ENCODE measurements at places on chromosomes 12 and 14.

GRCh38 chr12:5808981-5809380 lies 136.1 kb downstream of the ANO2 start:
- H3K4me1 ChIP-seq = no peaks in the 10 kb centered on the region
- no peak for DNase-seq
- no peak overlapping the region for H3K4me3 ChIP-seq
- no peaks in the 10 kb centered on the region for H3K36me3 ChIP-seq
- no peaks in the 10 kb centered on the region for H3K27me3 ChIP-seq

GRCh38 chr14:27077710-27078109 lies 479.9 kb upstream of the NOVA1 start:
- no peaks in the 10 kb centered on the region for H3K27me3 ChIP-seq
- no peak for DNase-seq
- H3K27ac ChIP-seq = no peak overlapping the region
- H3K4me3 ChIP-seq = no peak overlapping the region

DNA sequence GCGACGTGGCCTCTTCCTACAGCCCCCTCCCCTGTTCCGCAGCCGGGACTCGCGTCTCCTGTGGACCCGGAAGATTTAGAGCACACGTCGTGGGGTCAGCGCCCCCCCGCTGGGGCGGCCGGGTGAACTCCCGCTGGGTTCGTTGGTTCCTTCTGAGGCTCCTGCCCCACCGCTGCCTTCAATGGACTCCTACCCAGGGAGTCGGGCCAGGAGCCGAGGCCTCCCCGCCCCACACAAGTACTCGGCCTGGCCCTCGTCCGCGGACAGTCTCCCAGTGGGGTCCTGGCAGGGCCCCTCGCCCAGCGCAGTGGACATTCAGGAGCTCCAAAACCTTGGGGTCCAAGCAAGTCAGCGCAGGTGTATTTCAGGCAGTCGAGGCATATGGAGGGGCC lies 1.2 kb downstream of the MMP17 start:
- H3K27me3 ChIP-seq = peaks cover 55% of the 10 kb centered on the region
- H3K4me1 ChIP-seq = peaks cover 7% of the 10 kb centered on the region
- H3K36me3 ChIP-seq = no peaks in the 10 kb centered on the region
- no peak overlapping the region for H3K27ac ChIP-seq
- DNase-seq = no peak

- H3K4me3 ChIP-seq = no peak overlapping the region
- DNase-seq = peak; percentile 48
- no peaks in the 10 kb centered on the region for H3K36me3 ChIP-seq
- peaks cover 18% of the 10 kb centered on the region for H3K27me3 ChIP-seq
- H3K27ac ChIP-seq = no peak overlapping the region
Observed at GRCh38 chr14:70018713-70019211, 139.5 kb downstream of the SMOC1 start.

GRCh38 chr12:24952389-24952788 lies 3.5 kb upstream of the BCAT1 start:
- peaks cover 14% of the 10 kb centered on the region for H3K27me3 ChIP-seq
- DNase-seq = no peak
- H3K36me3 ChIP-seq = no peaks in the 10 kb centered on the region
- H3K27ac ChIP-seq = no peak overlapping the region
- H3K4me3 ChIP-seq = no peak overlapping the region
- H3K4me1 ChIP-seq = peaks cover 17% of the 10 kb centered on the region

GRCh38 chr14:23577710-23578392 lies 739 bp downstream of the JPH4 start:
- H3K4me3 ChIP-seq = no peak overlapping the region
- peaks cover 54% of the 10 kb centered on the region for H3K27me3 ChIP-seq
- peak; percentile 26 for DNase-seq
- no peaks in the 10 kb centered on the region for H3K36me3 ChIP-seq
- H3K27ac ChIP-seq = no peak overlapping the region
- H3K4me1 ChIP-seq = peaks cover 14% of the 10 kb centered on the region

- DNase-seq = no peak
- H3K4me3 ChIP-seq = no peak overlapping the region
- H3K4me1 ChIP-seq = no peaks in the 10 kb centered on the region
- peaks cover 77% of the 10 kb centered on the region for H3K27me3 ChIP-seq
Observed at GRCh38 chr14:103280278-103280928, 53.6 kb upstream of the EIF5 start.

GRCh38 chr14:90829677-90830076 lies 13.4 kb upstream of the TTC7B start:
- H3K36me3 ChIP-seq = peaks cover 2% of the 10 kb centered on the region
- DNase-seq = no peak
- peak overlapping the region; percentile 96 for H3K27ac ChIP-seq
- H3K4me3 ChIP-seq = no peak overlapping the region
- peaks cover 25% of the 10 kb centered on the region for H3K4me1 ChIP-seq

- no peak overlapping the region for H3K27ac ChIP-seq
- no peak overlapping the region for H3K4me3 ChIP-seq
- peaks cover 3% of the 10 kb centered on the region for H3K4me1 ChIP-seq
- H3K36me3 ChIP-seq = peaks cover 60% of the 10 kb centered on the region
Observed at GRCh38 chr14:71094722-71095121, 187.5 kb downstream of the PCNX1 start.

- peaks cover 47% of the 10 kb centered on the region for H3K4me1 ChIP-seq
- H3K4me3 ChIP-seq = peak overlapping the region; percentile 89
- peaks cover 54% of the 10 kb centered on the region for H3K36me3 ChIP-seq
- no peak for DNase-seq
- H3K27ac ChIP-seq = peak overlapping the region; percentile 99
Observed at GRCh38 chr14:49584058-49584457, 2.1 kb downstream of the RPS29 start.

DNA sequence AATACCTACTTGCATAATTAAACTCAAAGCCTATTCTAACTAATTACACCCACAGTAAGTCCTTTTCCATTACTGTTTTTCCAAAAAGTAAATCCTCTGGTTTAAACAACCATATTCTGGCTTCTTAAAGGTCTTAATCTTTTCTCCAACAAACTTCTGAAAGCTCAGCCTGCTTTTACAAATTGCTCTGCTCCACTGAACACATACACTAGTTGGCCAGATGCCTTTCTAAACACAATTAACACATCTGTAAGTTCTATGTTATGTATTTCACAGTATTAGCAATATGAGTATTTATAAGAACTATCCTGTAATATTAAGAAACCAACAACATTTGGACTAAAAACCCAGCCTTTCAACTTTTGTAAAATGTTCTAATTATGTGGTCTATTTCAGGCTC lies 30.1 kb downstream of the PTPRB start:
- H3K27me3 ChIP-seq = peaks cover 47% of the 10 kb centered on the region
- no peak overlapping the region for H3K4me3 ChIP-seq
- no peak for DNase-seq

DNA sequence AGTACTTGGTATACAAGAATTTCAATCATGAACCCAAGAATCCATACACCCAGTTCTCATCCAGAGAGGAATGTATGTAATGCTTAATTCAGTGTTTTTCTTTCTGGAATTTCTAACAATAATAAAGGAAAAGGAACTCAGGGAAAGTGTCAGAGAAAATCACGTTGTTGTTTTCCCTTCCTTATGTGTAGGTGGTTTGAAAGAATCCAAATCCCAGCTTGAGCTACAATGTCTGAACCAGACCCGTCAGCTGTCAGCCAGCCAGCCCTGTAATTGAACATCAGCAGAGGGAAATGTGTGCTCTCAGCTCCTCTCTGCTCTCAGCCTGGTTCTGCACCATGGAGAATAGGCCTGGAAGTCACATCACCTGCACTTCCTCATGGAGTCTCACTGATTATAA lies 126.5 kb downstream of the TMEM30B start:
- no peak for DNase-seq
- H3K27ac ChIP-seq = no peak overlapping the region
- peaks cover 34% of the 10 kb centered on the region for H3K27me3 ChIP-seq
- no peak overlapping the region for H3K4me3 ChIP-seq
- H3K36me3 ChIP-seq = no peaks in the 10 kb centered on the region

DNA sequence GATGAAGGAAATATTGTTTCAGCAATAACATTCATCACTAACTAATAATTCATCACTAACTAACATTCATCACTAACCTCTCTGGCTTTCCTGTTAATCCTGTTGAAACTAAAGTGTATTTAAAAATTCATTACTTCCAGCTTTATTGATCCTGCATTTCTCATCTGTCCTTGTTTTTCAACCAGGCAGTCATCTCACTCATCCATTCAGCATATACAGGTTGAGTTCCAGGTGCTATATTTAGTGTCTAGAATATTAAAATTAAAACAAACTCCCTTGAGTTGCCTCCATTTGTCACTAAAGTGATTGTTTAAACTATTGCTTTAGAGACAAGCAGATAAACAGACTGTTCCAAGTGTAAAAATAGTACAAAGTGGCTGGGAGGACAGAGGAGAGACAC lies 58.1 kb downstream of the ATXN7L3B start:
- no peak overlapping the region for H3K27ac ChIP-seq
- H3K27me3 ChIP-seq = no peaks in the 10 kb centered on the region
- no peaks in the 10 kb centered on the region for H3K36me3 ChIP-seq
- no peak overlapping the region for H3K4me3 ChIP-seq
- H3K4me1 ChIP-seq = no peaks in the 10 kb centered on the region

- H3K27ac ChIP-seq = no peak overlapping the region
- H3K4me1 ChIP-seq = peaks cover 34% of the 10 kb centered on the region
- H3K36me3 ChIP-seq = peaks cover 10% of the 10 kb centered on the region
- H3K4me3 ChIP-seq = no peak overlapping the region
- H3K27me3 ChIP-seq = no peaks in the 10 kb centered on the region
- no peak for DNase-seq
Observed at GRCh38 chr12:104718304-104718929, 239.7 kb downstream of the SLC41A2 start.

DNA sequence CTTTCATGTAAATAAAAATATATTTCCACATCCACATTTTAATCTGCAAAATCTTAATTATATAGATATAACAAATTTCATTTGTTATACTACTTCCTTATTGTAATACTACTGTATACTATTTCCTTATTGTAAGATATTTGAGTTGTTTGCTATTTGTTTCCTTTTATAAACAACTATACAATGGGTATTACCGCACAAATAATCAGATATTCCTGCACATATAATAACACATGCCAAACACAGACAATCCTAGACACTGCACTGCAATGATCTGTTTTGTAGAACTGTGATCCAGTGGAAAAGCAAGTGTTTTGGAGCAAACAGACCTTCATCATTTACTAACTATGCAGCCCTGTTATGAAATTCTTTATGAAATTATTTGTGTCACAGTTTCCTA lies 30.5 kb downstream of the PRKD1 start:
- DNase-seq = no peak
- H3K27me3 ChIP-seq = no peaks in the 10 kb centered on the region
- H3K27ac ChIP-seq = no peak overlapping the region
- no peaks in the 10 kb centered on the region for H3K36me3 ChIP-seq

DNA sequence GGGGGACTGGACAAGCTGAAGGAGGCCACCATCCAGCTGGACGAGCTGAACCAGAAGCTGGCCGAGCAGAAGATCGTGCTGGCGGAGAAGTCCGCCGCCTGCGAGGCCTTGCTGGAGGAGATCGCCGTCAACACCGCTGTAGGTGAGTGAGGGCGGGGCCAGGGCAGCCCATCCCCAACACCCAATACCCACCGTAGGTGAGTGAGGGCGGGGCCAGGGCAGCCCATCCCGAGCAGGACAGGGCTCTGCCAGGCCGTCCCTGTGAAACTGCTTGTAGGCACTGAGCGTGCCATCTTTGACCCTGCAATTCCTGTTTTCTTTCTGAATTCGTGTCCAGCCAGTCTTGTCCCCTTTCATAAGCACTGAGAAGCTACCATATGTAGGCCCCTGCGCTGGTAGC lies 74.0 kb downstream of the CCDC92 start:
- H3K4me3 ChIP-seq = no peak overlapping the region
- no peaks in the 10 kb centered on the region for H3K36me3 ChIP-seq
- peaks cover 5% of the 10 kb centered on the region for H3K4me1 ChIP-seq
- H3K27me3 ChIP-seq = peaks cover 10% of the 10 kb centered on the region

GRCh38 chr12:75702477-75703093 lies 191.2 kb upstream of the KRR1 start:
- H3K36me3 ChIP-seq = peaks cover 11% of the 10 kb centered on the region
- H3K4me3 ChIP-seq = peak overlapping the region; percentile 24
- peak overlapping the region; percentile 66 for H3K27ac ChIP-seq
- DNase-seq = no peak
- no peaks in the 10 kb centered on the region for H3K27me3 ChIP-seq

GRCh38 chr14:22502007-22502406 lies 87.0 kb downstream of the DAD1 start:
- peaks cover 39% of the 10 kb centered on the region for H3K4me1 ChIP-seq
- peak overlapping the region; percentile 92 for H3K27ac ChIP-seq
- H3K4me3 ChIP-seq = peak overlapping the region; percentile 87
- no peak for DNase-seq

- H3K36me3 ChIP-seq = peaks cover 32% of the 10 kb centered on the region
- peak; percentile 64 for DNase-seq
- H3K27ac ChIP-seq = peak overlapping the region; percentile 83
- peak overlapping the region; percentile 58 for H3K4me3 ChIP-seq
Observed at GRCh38 chr14:69675877-69676416, 64.6 kb downstream of the SUSD6 start.

DNA sequence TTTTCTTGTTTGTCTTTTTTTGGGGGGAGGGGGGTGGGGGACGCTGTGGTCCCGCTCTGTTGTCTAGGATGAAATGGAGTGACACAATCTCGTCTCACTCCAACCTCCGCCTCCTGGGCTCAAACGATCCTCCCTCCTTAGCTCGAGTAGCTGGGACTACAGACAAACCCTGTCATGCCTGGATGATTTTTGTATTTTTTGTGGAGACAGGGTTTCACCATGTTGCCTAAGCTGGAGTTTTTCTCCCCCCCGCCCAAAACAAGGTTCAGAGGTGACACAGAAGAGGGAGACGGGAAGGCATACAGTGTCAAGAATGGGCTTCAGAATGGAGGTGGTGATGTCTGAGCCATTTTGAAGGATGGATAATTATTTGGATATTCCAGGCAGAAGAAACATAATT lies 116.9 kb upstream of the ATF1 start:
- no peak overlapping the region for H3K4me3 ChIP-seq
- no peak overlapping the region for H3K27ac ChIP-seq
- DNase-seq = no peak

DNA sequence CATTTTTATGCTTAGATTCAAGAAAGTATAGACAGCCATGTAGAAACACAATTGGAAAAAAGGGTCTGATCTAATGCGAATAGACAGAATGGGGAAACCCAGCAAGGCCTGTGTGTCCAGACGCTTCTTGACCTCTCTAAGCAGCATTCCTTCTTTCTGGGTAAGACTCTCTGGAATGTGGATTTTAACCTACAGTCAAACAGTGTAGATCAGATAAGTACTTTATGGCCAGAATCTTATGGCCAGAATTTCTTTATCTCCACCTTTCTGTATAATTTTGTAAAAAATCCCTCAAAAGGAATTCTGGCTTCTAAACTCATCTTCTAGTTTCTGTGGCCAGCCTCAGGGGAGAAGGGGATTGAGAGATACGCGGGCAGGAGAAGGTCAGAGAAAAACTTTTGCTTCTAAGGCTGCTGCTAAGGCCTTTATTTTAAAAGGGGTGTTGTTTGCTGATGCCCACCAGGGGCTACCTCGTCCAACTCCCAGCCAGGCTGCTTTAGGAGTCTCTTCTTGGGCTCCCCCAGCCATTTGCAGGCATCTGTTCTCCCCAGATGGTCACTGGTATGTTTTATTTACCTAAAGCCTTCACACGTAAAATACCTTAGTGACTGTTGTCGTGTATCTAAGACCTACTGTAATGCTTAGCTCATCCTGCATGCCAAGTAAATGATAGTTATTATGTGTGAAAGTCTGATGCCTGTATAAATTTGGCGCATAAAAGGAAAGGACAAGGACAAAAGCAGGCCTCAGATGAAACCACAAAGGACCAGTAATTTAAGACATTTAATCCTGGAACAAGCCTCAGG lies 68.4 kb downstream of the ANO6 start:
- H3K4me1 ChIP-seq = no peaks in the 10 kb centered on the region
- no peak overlapping the region for H3K4me3 ChIP-seq
- no peaks in the 10 kb centered on the region for H3K27me3 ChIP-seq
- peaks cover 11% of the 10 kb centered on the region for H3K36me3 ChIP-seq
- H3K27ac ChIP-seq = no peak overlapping the region

- no peak overlapping the region for H3K27ac ChIP-seq
- DNase-seq = no peak
- H3K4me1 ChIP-seq = no peaks in the 10 kb centered on the region
- no peaks in the 10 kb centered on the region for H3K27me3 ChIP-seq
Observed at GRCh38 chr12:57176139-57176477, 28.7 kb upstream of the LRP1-AS start.

Data from activated CD8-positive, alpha-beta memory T cell treated with anti-CD3 and anti-CD28 coated beads, Interleukin-2, amount 10 ng/mL, durations not matched to agents 7 days and 5 days (primary cell).